HS-5 (cell line): ENCODE measurements at places on chromosomes 4 and X.

DNA sequence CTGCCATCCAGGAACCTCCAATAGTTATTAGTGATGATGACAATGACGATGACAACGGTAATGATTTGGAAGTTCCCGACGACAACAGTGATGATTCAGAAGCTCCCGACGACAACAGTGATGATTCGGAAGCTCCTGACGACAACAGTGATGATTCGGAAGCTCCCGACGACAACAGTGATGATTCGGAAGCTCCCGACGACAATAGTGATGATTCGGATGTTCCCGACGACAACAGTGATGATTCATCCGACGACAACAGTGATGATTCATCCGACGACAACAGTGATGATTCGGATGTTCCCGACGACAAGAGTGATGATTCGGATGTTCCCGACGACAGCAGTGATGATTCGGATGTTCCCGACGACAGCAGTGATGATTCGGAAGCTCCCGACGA, 14.7 kb downstream of the CXCR3 start:
- DNase-seq = no peak

GRCh38 chrX:129659141-129659540, 4.4 kb upstream of the APLN start:
- DNase-seq = no peak

DNA sequence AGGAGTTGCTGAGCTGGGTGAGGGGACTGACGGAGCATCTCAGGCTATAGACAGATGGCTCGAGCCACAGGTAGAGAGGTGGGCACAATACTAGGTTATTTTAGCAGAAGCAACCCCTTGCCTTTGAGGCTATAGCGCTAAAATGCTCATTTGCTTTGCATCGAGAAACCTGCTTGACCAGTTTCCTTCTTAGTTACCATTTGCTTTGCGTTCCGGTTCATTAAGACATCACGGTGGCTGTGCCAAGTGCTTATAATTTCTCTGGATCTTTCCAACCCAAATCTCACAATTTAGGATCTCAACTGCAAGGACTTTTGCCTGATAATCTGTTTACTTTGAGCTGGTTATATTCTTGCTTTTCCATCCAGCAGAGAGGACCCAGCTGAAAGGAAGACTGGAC, 40.8 kb downstream of the DLG3 start:
- no peak for DNase-seq

- no peak for DNase-seq
These were observed 94.8 kb downstream of the TET2 start for GRCh38 chr4:105241451-105241850.

- DNase-seq = peak; percentile 48
These were observed 43.8 kb downstream of the WWC2 start for GRCh38 chr4:183142571-183143550.

- no peak for DNase-seq
These were observed 71.8 kb downstream of the NUDT10 start for GRCh38 chrX:51404445-51404844.

- DNase-seq = no peak
These were observed 40.2 kb upstream of the NKX3-2 start for GRCh38 chr4:13584481-13584880.
